NCI-H526 (cell line): ENCODE measurements at places on chromosomes 7 and 10.
A peak's percentile ranks its signal among the peaks of the same experiment; 100 is the strongest.

DNA sequence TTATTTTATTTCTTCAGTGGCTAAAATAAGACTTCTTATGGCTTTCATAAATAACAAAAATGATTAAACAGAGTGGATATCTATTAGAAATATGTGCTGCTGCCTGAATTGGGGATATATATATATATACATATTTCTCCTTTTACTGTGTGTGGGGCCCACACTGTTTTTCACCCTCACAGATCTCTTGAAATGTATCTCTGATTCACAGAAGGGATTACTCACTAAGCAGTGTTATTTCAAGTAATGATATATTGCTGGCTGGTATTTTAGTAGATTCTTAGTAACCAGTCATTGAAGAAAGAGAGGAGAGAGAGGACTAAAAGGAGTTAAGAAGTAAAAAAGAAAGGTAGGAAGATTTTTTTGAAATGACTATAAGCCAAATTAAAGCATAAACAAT lies 308.6 kb upstream of the NRP1 start:
- DNase-seq, result no peak

DNA sequence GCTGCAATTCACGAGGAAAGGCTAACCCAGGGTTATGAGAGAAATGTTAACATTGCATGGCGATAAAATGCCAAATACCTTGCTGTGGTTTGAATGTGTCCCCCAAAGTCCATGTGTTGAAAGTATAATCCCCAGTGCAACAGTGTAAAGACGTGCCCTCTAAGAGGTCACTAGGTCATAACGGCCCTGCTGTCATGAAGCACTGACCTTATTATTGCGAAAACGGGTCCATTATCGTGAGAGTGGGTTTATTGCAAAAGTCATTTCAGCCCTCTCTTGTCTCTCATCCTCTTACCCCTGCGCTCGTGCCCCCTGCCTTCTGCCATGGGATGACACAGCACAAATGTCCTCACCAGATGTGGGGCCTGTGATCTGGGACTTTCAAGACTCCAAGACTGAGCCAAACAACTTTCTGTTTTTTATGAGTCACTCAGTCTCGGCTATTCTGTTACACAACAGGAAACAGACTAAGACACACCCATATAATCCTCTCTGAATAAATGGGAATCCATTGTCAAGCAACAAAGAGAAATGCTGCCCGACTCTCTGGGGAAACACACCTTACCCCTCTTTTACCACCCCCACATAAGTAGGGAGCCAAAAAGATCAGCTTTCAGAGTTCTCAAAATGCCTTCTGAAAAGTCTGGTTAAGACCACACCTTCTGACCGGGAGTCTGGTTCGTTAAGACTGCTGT lies 73.1 kb upstream of the UCN3 start:
- no peak for DNase-seq

DNA sequence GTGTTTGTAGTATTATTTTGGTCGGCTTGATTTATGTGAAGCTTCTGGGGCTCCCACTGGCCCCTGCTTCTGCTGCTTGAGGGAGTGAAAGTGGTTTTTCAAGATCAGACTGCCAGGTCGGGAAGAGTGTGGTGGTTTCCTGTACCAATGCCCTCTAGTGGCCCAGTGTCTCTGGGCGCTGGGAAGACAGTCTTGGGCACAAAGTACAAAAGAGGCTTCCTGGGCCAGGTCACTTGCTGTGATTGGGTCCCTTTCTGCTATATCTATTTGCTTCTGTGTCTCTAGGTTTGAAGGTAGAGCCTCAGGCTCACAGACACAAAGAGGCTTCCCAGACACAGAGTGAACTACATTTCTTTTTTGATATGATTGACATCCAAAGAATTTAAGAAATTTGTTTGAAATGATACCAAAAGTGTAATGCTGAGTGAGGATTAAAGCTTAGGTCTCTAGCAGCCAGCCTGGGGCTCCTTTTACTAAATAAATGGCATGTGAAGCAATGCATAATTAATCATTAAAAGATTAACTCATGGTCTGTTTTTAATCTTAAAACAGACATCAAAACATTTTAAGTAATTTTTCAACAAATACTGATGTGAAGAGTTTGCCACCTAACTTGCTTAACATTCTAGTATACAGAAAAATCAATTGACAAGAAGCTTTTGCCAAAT lies 36.3 kb downstream of the ABCB1 start:
- DNase-seq, result no peak

DNA sequence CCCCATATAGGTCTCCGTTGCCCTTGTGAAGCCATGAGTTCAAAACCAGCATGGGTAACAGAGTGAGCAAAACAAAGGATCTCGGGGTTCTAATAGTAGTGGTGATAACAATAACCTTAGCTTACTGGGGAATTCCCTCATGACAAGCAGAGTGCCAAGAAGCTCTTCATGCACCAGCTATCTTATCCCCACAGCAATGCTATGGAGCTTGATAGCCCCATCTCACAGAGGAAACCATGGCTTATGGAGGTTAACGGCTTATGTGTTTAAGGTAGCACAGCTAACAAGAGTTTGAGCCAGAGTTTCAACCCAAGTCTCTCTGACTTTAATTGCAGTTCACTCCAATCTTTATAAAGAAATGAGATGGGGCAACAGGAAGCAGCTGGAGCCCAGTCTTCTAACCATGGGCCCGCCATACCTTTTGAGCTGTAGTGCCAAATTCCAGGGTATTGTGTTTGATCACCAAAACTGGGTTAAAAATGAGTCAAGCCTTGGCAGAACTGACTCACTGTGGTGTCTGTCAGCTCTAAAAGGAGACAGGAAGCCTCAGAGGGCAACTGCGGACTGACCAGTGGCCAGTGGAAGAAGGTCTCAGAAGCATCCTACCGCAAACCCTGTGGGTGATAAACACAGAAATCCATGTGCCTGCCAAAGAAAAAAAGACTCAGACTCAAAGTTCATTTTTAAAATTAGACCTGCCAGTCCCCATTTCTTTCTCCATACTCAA lies 16.5 kb upstream of the PLAU start:
- no peak for DNase-seq

- DNase-seq, result peak; percentile 37
Measured at GRCh38 chr7:111730476-111731300, 168.4 kb upstream of the IMMP2L start.

DNA sequence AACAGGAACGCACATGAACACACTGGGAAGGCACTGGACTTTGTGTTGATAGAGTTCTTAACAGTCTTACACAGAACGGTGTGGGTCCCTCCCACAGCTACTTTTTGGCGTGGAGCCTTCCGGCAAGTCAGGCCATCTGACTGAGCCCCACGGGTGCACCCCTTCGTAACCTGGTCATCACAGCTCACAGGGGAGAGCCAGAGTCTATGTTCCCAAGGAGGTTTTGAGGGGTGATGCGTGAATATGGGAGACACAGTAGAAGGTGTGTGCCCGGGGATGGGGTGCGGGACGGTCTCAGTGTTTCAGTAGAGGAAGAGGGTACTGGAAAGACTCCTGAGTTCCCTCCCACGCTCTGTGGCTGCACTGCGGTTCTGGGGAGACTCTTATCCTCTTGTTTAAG lies 291.7 kb downstream of the DNAJB6 start:
- DNase-seq, result no peak

- DNase-seq, result no peak
Measured at GRCh38 chr7:159031750-159032149, 112.9 kb downstream of the VIPR2 start.

- no peak for DNase-seq
Measured at GRCh38 chr10:49502358-49502757, 36.6 kb downstream of the ERCC6 start.

- no peak for DNase-seq
Measured at GRCh38 chr10:12417331-12417730, 68.0 kb downstream of the CAMK1D start.

GRCh38 chr10:26432938-26433337 lies 5.2 kb upstream of the APBB1IP start:
- DNase-seq, result no peak

- DNase-seq, result no peak
Measured at GRCh38 chr7:34282271-34282670, 375.7 kb upstream of the NPSR1 start.

- DNase-seq, result no peak
Measured at GRCh38 chr10:96699613-96700012, 20.7 kb downstream of the PIK3AP1 start.

DNA sequence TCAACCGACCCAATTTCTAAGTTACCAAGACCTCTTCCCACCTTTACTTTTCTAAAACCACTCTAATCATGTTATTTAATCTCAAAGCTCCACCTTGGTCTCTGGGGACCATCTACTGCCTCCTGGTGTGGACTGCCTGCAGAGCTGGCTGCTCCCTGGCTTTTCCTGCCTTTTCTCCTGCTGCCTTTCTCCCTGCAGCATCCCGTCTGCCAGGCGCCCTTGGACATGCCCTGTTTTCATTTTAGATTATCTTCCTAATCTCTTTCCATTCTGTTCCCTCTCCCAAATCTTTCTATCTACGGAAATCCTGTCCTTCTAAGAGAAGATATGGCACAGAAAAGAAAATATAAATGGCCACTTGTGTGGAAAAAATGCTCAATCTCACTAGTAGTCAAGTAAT lies 23.1 kb downstream of the TCAF1 start:
- no peak for DNase-seq

GRCh38 chr7:17687361-17687760 lies 252.9 kb downstream of the SNX13 start:
- no peak for DNase-seq

DNA sequence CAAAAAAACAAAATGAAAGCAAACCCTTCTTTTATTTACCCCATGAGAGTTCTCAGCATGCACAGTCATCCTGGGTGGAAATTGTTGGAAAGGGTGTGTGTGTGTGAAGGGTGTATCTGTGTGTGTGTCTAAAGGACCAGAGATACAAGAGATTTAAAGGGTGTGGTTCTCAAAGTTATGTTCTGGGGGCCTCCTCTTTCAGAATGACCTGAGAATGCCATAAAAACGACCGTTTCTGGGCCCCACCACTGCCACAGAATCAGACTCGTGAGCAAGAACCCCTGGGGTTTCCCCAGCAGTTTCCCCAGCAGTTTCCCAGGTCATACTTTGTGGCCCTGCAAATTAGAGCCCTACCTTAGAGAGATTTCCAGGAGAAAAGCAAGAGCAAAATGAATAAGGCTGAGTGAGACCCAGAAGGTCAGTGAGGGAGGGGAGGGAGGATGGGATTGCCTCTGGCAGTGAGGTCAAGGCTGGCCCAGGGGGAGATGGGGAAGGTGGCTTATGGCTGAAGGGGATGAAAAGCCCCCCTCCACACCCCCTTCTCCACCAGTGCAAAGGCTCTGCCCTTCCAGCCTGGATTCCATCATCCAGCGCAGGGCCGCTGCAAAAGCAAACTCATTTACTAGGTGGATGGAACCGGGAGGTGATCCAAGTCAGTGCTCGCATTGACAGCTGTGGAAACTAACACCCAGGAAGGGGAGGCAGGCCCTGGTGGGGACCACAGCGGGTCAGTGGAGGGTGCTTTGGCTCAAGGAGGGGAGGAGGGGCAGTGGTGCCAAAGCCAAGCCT lies 10.2 kb downstream of the PYROXD2 start:
- DNase-seq, result no peak
